ENCODE measurements at places on chromosomes 12 and 14.
A peak's percentile ranks its signal among the peaks of the same experiment; 100 is the strongest.

DNA sequence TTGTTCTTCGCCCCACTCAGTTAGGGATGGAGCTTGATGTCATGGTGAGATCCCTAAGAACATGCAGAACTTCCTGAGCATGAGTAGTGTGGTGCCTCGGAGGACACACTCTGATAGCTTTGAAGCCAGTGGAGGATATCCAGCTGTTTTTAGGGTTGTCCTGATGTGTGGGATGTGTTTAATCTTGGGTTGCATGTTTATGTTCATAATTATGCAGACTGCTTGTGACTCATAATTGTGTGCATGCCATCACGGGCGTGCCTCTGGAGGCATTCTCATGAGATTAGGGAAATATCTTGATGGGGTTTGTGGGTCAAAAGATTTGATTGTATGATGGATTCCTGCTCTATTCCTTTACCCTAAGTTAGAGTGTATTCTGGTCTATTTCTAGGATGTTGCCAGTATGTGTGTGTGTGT, 267.4 kb upstream of the PELI2 start:
- no peak for DNase-seq

- DNase-seq = no peak
Observed at GRCh38 chr12:29245246-29245645, 96.2 kb downstream of the FAR2 start.

- DNase-seq = no peak
Observed at GRCh38 chr14:95647926-95648325, 38.3 kb upstream of the TCL1B start.

GRCh38 chr12:3604748-3605586, 114.0 kb downstream of the PRMT8 start:
- no peak for DNase-seq

- no peak for DNase-seq
Observed at GRCh38 chr14:54942913-54943312, 40.3 kb upstream of the GCH1 start.

- no peak for DNase-seq
Observed at GRCh38 chr12:76084863-76085519, 506 bp upstream of the NAP1L1 start.

GRCh38 chr12:121465921-121466793, 66.2 kb downstream of the RNF34 start:
- peak; percentile 26 for DNase-seq

GRCh38 chr12:70002097-70002911, 177.3 kb downstream of the MYRFL start:
- no peak for DNase-seq

- DNase-seq = no peak
Observed at GRCh38 chr12:70929029-70929428, 8.5 kb upstream of the PTPRR start.

GRCh38 chr12:28961948-28962384, 187.1 kb upstream of the FAR2 start:
- DNase-seq = no peak

DNA sequence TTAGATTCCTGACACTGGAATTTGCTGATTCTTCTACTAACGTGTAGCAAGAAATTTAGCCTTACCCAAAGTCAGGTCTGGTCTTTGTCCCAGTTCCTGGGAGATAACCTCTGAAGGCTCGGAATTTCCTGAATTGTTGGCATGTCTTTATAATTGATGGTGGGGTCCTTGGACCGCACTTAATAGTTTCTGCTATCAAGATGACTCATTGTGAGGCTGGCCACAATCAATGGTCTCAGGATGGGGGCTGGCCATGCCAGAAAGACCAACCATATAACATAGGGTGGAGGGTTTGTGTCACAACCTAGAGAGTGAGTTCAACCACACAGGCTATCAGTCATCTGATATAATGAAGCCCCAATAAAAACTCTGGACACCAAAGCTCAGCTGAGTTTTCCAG, 259.7 kb downstream of the DAD1 start:
- DNase-seq = no peak

GRCh38 chr12:51186465-51187085, 13.6 kb upstream of the TFCP2 start:
- no peak for DNase-seq

- DNase-seq = no peak
Observed at GRCh38 chr12:52611080-52611468, 7.3 kb downstream of the KRT73 start.

GRCh38 chr12:29234965-29235626, 86.0 kb downstream of the FAR2 start:
- DNase-seq = no peak

GRCh38 chr12:104852896-104853295, 105.2 kb downstream of the SLC41A2 start:
- DNase-seq = no peak

GRCh38 chr12:45168976-45169375, 46.9 kb upstream of the ANO6 start:
- no peak for DNase-seq

DNA sequence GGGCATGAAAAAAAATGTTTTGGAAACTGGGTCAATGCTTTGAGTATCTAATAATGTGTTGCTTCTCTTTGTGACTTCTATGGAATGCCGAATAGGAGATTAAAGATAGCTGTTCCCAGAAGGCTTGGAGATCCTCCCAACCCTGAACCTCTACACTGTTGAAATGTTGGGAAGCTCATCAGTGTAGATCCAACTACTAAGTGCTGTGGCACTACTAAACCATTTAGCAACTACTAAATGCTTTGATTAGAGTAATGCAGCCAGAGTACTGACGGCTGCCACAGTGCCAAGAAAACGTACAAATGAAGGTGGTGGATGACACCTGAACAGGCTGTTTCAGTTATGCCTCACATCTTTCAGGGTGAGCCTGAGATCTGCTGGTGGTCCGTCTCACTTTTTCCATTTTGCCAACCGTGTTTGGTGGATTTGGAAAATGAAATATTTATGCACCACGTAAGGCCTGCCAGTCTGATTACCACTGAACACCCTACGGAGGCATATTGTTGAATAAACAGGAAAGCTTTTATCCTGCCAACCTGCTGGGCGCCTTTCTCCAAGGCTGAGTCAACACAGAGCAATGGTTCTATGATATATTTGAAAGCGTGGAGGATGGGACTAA, 938.0 kb upstream of the FLRT2 start:
- DNase-seq = no peak

GRCh38 chr12:62640910-62641448, 174.4 kb downstream of the MON2 start:
- DNase-seq = no peak

- DNase-seq = no peak
Observed at GRCh38 chr12:121009741-121010140, 6.5 kb downstream of the C12orf43 start.

DNA sequence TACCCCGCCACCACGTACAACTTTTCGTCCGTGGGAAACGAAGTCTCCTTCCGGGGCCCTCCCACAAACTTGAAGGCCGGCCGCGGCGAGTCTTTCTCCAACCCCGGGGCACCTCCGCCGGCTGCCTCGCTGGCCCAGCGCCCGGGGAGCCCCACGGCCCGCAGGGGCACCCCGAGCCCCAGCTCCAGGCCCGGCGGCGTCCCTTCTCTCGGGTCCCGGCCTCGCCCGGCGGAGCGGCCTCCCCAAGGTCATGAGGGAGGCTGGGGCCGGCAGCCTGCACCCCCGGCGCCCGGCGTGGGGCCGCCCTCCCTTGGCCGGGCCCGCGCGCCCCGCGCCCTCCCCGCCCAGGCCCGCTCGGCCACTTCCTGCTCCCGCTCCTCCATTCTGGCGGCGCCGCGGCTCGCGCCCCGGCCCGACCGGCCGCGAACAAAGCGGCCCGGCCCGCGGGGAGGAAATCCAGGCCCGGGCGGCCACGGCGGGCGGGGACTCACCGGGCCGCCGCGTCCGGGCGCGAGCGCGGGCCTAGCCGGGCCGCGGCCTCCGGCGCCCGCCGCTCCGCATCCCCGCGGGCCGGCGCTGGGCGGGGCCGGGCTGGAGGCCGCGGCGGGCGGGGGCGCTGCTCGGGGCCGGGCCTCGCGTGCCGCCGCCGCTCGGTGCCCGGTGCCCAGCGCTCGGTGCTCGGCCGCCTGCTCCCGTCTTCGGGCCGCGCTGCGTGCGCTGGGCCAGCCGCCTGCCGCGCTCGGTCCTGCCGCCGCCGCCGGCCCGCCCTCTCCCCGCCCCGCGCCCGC, at the start of gene AKT1:
AKT1 (minus strand) TSS at position 756 of the 788 bp plus-strand sequence. CDS start 3,105 bp downstream, outside the sequence.
- no peak for DNase-seq

DNA sequence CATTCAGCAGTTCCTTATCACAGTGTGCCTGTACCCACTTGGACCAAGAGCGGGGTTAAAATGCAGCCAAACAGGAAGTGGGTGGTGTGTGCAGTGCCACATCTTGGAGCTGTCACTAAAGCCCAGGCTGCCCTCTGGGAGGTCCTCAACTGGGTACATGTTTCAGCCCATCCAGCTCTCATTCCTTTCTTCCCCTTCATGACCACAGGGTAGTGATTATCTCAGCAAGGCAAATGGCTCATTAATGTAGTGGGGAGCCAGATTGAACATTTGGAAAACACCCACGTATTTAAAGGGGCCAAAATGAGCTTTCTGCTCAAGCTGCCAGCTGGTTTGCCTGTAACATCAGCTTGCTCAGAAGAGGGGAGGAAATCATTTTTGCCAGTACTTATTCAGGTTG, 210.8 kb upstream of the BTG1 start:
- no peak for DNase-seq

- no peak for DNase-seq
Observed at GRCh38 chr14:87995500-87996290, 2.7 kb upstream of the GALC start.

DNA sequence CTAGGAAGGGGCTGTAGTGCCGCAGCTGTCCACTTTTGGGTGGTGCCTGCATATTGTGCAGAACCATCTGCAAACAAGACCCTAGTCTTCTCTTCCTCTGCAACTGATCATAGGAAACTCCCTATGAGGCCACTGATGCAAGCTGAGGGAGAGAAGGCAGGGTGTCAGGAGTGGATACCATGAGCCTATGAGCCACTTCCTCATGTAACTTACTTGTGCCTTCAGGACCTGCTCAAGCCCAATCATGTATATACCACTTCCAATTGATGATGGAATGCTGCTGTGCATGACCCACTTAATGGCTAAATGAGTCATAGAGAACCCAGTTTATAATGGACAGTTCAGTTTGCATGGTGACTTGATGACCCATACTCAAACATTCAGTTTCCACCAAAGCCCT, 107.9 kb downstream of the ALG10B start:
- DNase-seq = no peak

- DNase-seq = no peak
Observed at GRCh38 chr12:130127912-130128789, 34.1 kb upstream of the FZD10 start.

GRCh38 chr12:57031138-57031725, 14.9 kb upstream of the TAC3 start:
- DNase-seq = no peak

DNA sequence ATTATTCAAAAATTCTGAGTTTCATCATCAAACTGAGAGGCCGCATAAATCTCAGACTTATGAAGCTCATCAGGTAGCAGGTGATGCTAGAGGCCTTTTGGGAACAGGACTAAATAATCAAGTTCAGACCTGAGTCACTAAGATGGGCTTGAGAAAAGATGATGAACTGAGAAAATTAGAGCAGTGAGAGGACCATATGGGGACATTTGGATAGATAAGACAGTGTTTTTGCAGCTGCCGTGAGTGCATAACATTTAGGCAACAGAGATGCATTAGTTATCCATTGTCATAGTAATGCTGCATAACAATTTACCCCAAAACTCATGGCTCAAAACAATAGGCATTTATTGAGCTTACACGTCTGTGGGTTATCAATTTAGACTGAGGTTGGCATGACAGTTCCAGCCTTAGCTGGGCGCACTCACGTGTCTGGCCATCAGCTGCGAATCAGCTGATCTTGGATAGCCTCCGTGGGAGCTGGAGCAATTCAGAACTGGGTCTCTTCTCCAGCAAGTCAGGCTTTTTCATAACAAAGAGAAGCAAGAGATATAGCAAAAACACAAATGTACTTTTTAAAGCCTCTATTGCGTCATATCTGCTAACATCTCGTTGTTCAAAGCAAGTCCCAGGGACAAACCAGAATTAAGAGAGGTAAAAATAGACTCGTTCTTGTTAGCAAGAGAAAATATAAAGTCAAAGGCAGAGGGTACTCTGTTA, 72.8 kb downstream of the CAPZA3 start:
- DNase-seq = no peak

GRCh38 chr14:85788470-85789233, 258.7 kb downstream of the FLRT2 start:
- no peak for DNase-seq

DNA sequence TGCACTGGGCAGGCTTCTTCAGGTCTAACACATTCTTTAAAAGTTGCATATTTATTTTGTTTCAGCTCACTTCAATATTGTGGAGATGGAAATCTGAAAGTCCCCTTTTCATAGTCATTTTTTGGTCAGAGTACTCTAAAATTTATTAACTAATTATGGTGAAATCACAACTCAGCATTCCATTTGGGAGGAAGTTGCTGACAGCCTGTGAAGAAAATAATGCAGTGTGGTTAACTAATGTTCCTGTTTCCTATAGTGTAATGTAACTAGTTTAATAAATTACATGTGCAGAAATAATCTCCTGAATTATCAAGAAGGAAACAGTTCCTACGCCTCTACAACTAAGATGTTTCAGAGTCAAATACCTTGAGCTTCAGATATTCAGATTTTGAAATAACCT, 17.1 kb downstream of the LRFN5 start:
- DNase-seq = no peak

Measured in activated CD4-positive, alpha-beta T cell treated with anti-CD3 and anti-CD28 coated beads for 24 hours (primary cell).